SJSA1 (cell line): ENCODE measurements at places on chromosomes 6 and 20. TPM values are rescaled to one million over a fixed set of nuclear protein-coding genes. Genes with fewer than 3 reads are reported as not detected.

Gene SLA2
- total RNA-seq: not detected in 2 replicates

DNA sequence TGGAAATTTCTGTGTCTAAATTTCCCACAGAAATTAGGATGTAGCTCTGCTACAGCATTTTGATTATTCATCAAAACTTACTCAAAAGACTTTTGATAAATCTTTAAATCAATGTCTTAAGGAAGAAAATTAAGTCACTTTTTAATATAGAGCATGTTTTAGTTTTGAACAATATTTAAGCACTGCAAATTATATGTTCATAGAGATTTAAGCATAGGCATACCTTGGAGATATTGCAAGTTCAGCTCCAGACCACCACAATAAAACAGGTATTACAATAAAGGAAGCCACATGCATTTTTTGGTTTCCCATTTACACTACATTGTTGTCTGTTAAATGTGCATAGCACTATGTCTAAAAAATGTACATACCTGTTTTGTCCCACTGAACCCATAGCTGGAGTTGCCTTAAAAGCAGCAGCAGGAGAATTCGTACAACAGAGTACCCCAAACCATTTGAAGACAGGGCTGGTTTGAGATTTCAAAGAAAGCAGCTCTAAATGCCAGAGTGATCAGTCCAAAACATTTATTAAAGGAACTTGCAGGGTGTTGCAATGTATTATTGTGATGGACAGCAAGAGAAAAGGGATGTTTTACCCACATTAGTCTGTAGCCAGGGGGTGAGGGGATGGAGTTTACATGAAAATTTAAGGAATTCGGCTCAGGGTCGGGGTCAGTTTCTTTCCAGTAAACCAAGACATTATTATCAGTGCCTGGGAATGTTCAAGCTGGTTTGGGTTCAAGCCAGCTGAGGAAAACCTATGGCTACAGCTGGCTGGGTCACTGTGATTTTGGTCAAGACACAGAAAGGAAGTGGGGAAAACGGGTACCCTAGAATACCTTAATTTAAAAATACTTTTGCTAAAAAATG lies 6.3 kb upstream of the LOC128125822 start:
- H3K27me3 ChIP-seq: peaks cover 9% of the 10 kb centered on the region; the same call in 1 of the 2 replicates
- no peaks in the 10 kb centered on the region for H3K36me3 ChIP-seq
- no peak overlapping the region for H3K4me3 ChIP-seq
- no peak for DNase-seq
- no peak overlapping the region for H3K27ac ChIP-seq

- H3K27ac ChIP-seq: peak overlapping the region; percentile 84
- peak; percentile 80 for DNase-seq
- peaks cover 19% of the 10 kb centered on the region for H3K4me1 ChIP-seq
- no peaks in the 10 kb centered on the region for H3K36me3 ChIP-seq
These were observed 87.2 kb upstream of the EDN1 start for GRCh38 chr6:12203001-12203400.

DNA sequence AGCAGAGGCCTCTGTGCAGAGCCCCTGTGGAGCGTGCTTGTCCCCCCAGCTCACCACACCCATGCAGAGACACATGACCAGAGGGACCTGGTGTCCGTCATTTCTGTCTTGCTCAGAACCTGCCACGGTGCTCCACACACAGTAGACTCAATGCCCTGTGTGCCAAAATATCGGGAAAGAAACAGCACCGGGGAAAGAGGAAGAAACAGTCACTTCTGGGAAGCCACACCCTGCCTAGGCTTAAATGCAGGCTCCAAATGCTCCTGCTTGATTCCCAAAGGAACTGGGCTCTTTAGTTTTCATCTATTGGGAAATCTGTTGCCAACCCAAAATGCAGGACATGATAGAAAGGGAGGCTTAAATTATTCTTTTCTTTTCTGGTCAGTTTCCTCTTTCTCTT lies 503.9 kb downstream of the CD83 start:
- no peaks in the 10 kb centered on the region for H3K4me1 ChIP-seq
- H3K36me3 ChIP-seq: no peaks in the 10 kb centered on the region
- DNase-seq: no peak
- no peaks in the 10 kb centered on the region for H3K27me3 ChIP-seq
- no peak overlapping the region for H3K4me3 ChIP-seq
- no peak overlapping the region for H3K27ac ChIP-seq

Gene PHIP
- 18.5 and 20.0 TPM in 2 replicates for total RNA-seq

Gene KHDC1L
- not detected in 2 replicates for total RNA-seq

DNA sequence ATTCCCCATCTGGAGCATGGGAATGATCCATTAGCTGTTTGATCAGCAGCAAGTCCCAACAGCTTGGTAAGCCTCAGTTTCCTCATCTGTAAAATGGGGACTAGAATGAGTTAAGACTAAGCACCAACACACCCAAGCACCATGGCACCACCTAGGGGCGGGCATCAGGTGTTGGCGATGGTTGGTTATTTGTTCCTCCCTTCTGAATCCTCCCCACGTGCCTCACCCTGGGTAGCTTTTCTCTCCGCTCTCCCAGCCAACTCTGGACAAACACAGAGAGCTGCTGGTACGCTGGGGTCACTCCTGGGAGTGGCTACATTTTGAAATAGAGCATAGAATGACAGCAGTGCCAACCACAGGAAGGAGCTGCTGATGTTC lies 13.3 kb upstream of the ITPR3 start:
- H3K27ac ChIP-seq: no peak overlapping the region
- no peaks in the 10 kb centered on the region for H3K27me3 ChIP-seq
- no peak for DNase-seq

DNA sequence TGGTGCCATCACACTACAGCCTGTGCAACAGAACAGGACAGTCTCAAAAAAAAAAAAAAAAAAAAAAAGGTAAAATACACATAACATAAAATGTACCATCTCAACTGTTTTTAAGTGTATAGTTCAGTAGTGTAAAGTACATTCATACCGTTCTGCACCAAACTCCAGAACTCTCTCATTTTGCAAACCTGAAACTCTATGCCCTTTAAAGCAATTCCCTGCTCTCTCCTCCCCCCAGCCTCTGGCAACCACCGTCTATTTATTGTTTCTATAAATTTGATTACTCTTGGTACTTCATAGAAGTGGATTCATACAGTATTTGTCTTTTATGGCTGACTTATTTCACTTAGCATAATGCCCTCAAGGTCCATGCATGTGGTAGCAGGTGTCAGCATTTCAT lies 12.9 kb downstream of the RIPOR2 start:
- DNase-seq: no peak
- H3K36me3 ChIP-seq: no peaks in the 10 kb centered on the region
- H3K4me1 ChIP-seq: peaks cover 9% of the 10 kb centered on the region
- no peak overlapping the region for H3K4me3 ChIP-seq

- no peak overlapping the region for H3K4me3 ChIP-seq
- H3K27ac ChIP-seq: no peak overlapping the region
- no peak for DNase-seq
- H3K36me3 ChIP-seq: no peaks in the 10 kb centered on the region
These were observed 11.7 kb upstream of the SIRPB1 start for GRCh38 chr20:1631309-1632151.

DNA sequence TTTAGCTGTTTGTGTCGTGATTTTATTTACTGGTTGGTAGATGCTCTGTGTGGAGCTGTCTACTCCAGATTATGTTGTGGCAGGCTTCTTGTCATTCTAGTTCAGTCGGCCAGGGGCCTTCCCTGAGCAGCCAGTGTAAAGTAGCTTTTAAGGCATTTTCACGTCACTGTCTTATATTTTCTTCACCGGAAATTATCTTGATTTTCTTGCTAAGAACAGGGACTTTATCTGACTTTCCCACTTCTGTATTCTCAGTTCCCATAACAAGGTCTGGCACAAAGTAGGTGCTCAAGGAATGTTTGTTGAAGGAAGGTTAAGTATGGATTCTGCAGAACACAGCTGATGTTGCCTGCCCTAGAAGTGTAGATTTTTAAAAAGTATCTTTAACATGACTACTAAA lies 868 bp downstream of the LTV1 start:
- H3K27ac ChIP-seq: peak overlapping the region; percentile 91
- H3K27me3 ChIP-seq: no peaks in the 10 kb centered on the region
- peak overlapping the region; percentile 83 for H3K4me3 ChIP-seq
- peaks cover 9% of the 10 kb centered on the region for H3K4me1 ChIP-seq
